ENCODE measurements at places on chromosomes 5 and 9.
A peak's percentile ranks its signal among the peaks of the same experiment; 100 is the strongest.

DNA sequence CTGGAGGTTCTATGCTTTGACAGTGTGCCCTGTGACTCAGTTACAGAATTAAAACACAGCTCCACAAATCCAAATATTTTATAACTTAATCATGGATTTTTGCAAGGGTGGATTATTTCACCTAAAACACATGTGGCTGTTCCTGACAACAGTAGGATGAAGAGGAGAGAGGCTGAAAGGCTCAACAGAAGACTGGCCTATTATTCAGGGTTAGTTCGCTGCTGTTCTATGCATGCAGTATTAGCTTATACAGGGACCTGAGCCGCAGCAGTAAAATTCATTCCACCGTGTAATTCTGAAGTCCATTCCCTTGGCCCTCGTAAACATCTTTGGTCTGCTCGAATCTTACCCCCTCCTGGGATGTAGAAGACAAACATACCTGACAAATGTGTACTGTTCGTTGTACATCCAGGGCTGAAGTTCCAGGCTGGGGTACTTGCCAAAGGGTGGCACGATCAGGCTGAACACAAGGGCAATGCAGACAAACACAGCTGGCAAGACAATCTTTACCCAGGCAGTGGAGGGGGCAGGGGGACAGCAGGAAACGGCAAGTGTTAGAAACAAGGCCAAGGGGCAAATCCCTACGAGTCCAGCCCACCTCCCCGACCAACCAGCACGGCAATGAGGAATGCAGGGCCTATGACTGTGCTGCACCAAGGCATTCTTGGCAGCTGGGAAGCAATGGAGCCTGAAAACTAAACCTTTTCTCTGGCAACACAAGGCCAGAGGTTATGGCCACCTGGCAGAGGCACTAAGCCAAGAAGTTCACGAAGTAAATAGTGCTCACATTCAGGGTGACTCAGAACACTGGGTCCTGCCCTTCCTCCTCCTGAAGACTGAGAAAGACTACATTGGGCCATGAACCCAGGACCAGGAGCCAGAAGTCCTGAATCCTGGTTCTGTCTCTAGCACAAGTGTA, 46.8 kb downstream of the NIPSNAP3B start:
- DNase-seq: peak; percentile 97

DNA sequence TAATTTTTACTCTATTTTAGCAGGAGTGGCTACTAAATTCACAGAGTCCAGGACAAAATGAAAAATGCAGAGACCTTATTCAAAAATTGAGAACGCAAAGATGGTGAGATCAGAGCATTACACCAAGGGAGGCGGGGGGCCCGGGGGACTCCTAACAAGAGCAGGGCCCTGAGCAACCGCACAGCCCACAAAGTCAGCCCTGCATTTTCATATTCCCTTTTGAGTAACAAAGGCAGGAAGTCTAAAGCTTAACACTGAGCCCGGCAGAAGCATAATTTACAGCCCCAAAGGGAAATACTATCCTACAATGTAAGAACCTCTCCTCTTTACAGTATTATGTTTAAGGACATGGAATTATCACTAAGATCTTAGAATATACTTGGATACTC, 69.4 kb downstream of the TLE1 start:
- DNase-seq: no peak

- DNase-seq: no peak
Measured at GRCh38 chr9:21761309-21761901, 41.0 kb upstream of the MTAP start.

DNA sequence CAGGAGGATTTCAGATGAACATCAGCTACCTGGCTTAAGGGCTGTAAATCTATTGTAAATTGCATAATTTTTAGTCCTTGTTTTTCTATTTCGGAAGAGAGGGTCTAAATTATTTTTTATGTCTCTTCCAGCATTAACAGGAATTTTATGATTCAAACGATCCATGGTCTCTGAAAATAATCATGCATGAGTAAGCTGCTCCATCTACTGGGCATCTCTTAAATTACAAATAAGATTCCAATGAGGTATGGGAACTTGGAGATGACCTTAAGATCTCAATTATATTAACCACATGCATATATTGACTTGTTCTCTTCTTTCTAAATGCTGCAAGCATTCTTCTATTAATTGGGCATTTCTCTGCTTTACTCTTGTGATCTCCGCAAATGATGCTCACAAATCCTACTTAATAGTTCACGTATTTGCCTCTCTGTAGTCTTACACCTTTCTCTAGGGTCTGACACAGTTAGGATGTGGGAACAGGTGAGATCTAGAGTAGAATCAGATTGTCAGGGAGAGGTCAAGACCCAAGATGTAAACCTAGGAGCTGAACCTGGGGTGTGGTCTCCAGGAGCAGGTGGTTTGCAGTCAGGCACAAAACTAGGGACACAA, 86.9 kb downstream of the NUDT12 start:
- DNase-seq: peak; percentile 53

- DNase-seq: no peak
Measured at GRCh38 chr5:142327111-142327842, 2.5 kb upstream of the SPRY4 start.

DNA sequence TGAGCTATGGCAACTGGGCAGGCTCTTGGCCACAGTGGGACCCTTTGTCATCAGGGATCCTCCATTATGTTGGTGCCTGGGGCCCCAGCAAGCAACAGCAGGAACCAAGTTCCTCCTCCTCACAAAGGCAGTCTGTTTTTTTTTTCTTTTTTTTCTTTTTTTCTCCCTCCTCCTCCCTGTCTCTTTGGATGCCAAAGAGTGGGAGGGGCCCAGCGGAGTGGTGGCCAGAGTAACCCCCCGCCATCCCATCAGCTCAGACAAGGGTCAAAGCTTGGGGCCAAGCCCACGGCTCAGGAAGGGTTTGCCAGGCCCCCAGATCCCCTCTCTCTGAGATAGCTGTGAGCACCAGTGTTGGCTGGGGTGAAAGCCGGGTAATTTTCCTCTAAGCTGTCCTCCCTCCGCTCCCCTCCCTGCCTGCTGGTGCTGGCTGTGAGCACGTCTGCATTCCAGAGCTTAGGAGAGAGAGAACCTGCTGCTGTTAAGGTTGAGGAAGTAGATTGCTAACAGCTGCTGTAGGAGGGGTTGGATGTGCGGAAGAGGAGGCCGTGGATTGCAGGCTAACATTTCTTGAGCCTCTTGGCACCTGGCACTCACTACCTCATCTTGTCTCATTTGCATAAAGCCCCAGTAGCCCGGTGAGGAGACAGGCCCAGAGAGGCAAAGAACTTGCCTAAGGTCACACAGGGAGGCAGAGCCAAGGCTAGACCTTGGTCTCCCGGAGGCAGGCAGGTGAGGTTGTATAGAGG, 21.2 kb downstream of the GSN start:
- no peak for DNase-seq
